Astrocyte of the spinal cord (primary cell): ENCODE measurements at places on chromosomes 12 and 14.

- peak; percentile 83 for DNase-seq
Measured at GRCh38 chr12:95173392-95174251, 43.6 kb downstream of the FGD6 start.

DNA sequence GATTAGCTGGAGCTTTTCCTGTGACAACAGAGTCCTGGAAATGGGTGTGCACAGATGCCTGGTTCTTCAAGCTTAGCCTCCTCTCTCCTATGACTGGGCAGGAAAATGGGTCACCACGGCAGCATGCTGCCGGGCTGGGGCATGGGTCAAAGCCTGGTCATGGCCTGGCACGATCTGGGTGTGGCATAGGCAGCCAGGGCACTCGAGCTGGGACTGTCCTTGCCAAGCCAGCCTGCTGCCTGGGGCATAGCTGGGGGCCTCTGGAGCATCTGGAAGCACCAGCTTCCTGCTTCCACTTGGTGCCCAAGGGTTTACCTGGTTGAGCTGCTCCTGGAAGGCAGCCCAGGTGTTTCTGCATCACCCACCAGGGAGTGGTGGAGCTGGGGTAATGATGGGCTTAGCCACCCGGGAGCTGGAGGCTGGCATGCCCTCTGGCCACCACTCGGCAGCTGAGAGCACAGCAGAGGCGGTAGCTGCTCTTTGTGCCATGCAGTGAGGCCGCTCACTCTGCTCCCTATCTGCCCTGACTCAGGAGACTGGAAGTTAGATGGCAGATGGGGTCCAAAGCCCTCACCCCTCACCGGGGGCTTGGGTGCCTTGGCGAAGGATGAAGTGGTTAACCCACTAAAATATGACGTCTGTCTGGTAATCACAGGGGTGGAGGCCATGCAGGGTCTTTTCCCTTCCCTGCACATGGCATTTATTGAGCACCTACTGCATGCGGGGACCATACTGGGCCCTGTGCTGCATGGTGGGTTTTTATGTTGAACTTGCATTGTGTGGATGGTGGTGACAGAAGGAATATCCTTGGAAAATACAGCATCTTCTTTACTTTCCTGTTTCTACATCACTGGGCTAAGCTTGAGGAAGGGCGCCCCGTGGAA, 1.7 kb downstream of the OTUB2 start:
- no peak for DNase-seq

GRCh38 chr14:102927878-102928411, 5.5 kb downstream of the AMN start:
- no peak for DNase-seq

GRCh38 chr14:104121142-104121541, 17.2 kb upstream of the KIF26A start:
- DNase-seq, result no peak

DNA sequence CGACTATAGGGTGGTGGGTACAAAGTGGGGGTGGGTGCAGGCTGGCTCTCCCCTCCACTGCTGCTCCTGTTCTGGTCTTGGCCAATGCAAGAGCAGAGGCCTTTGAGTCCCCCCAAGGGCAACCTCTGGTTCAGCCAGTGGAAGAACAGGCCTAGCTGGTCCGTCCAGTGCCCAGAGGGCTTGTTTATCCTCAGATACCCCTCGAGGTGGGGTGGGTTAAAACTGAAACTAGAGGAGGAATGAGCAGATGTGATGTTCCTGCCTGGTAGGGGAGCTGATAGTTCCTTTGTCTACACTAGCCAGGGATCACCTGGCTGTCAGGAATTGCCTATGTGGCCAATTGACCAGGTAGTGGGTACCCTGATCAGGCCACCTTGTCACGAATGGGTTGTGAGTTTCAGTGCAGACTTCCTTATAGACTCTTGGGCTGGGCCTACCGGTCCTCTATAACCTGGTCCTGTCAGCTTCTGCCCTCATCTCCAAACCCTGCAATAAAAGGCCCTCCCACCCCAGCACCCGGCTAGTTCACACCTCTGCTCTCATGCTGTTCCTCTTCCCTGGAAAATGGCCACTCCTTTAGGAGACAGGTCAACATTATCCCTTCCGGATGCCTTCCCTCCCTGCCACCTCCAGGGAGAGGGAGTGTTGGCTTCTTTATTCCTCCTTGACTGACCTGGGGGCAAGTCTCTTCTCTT, 10.7 kb upstream of the HSP90AA1 start:
- DNase-seq, result no peak

DNA sequence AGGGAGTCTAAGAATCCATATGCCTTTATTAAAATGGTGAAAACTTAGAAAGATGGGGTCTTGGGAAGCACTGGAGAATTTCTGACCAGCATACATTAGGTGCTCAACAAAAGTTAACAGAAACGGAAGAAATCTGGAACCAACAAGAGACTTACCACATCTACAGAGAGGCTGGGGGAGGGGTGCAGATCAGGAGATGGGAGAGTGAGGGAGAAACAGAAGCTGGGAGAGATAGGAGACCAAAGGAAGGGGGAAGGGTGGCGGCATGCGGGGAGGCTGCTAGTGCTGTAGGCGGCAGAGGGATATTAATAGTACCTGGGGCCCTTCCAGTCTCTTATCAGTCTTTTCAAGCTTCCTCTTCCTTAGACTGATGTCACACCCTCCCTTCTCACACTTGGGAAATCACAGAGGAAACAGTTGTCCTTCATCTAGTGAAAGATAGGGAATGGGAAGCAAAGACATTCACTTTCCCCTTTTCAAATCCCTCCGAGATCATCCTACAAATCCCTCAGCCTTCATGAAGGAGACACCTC, 18.1 kb downstream of the ZBTB39 start:
- no peak for DNase-seq

DNA sequence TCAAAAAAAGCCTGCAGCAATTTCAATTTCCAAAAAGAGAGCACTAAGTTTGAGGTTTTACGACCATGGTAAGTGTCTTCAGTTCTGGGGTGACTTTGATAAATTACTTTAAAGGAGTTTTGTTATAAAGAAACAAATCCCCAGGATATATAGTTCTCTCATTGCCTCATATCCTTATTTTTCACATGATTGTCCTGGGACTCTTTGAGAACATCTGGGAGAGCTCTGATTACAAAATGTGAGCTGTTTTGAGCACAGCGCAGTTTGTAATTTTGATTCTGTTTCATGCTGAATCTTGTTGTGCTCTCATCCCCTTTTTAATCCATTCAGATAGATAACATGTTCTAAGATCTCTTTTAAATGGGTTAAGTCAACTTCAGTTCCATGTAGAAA, 67.7 kb upstream of the DCN start:
- DNase-seq, result no peak

DNA sequence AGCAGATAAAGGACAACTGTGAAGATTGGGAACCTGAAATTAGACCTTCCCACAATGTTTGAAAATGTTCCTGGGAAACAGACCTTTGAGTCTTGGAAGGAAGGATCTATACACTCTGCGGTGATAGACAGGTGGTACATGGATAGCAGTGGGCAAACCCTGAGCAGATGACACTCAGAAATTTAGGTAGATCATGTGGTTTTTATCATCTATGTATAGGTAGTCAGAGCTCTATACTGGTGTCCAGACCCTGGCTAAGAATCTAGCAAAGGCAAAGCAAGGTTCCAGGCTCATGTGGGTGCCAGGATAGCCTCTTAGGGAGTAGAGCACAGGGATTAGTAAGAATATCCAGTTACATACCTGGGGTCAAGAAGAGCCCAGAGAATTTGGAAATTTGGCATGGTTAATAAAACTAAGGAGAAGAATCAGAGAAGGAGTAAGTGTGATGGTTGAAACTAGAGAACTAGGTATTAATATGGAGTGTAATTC, 331.2 kb upstream of the FBXO33 start:
- DNase-seq, result no peak

- no peak for DNase-seq
Measured at GRCh38 chr14:99808154-99808505, 14.9 kb downstream of the EML1 start.

GRCh38 chr14:103721334-103722120, 5.9 kb downstream of the ZFYVE21 start:
- DNase-seq, result peak; percentile 91

- peak; percentile 9 for DNase-seq
Measured at GRCh38 chr12:39372929-39373328, 70.0 kb downstream of the KIF21A start.

DNA sequence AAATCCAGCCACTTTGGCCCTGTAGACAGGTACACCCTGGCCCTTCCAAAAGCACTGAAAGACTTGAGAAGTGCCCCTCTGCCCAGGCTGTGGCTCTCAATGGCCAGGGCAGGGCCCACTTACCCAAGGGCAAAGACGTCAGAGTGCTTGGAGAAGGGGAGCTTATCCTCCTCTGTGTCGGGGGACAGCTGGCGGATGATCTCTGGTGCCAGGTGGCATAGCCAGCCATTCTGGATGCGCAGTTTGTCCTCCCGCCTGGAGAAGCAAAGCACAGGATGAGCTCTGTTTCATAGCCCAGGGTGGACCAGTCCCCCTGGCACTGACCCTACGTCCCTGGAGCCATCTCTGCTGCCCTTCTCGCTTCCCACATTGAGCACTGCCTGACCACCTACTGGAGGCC, 114.9 kb upstream of the NOS1 start:
- no peak for DNase-seq
